ENCODE measurements at places on chromosomes 4 and X.

DNA sequence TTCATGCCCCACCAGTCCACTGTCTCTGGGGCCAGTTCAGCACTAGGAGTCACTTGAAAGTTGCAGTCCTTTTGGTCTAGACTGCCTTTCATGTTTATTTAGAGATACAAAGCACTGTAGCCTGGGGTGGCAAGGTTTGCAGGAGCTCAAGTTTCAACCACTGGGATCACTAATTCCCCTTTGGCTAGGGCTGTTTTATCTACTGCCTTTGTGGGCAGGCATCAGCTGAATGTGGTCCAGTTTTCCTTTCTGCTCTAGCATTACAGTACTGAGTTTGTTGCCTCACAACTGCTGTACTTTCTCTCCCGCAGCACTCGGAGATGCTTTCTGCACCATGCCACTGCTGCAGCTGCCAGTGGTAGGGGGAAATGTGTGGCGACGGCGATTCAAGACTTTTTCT is 222.3 kb upstream of the HDX start:
- DNase-seq = no peak

DNA sequence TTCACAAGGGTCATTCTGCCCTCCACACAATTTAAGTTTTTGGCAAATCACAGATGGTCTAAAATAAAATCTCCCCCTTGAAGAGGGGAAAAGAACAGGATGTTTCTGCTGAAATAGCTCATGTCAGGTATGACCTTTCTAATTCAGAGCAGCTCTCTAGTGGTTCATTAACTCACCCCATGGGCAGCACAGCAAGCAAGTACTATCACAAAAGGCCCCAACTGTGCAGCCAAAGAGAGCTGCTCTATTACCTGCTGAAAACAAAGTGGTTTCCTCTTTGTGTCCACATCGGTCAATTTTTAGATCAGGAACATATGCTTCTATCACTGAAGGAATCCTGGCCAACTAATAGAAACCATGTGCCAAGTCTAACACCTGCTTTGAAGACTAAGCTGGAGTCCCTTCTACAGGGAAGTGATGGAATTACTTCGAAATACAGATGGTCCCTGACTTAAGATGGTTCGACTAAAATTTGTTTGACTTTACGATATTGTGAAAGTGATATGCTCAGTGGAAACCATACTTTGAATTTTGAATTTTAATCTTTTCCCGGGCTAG is 164.3 kb downstream of the ENOX2 start:
- no peak for DNase-seq

DNA sequence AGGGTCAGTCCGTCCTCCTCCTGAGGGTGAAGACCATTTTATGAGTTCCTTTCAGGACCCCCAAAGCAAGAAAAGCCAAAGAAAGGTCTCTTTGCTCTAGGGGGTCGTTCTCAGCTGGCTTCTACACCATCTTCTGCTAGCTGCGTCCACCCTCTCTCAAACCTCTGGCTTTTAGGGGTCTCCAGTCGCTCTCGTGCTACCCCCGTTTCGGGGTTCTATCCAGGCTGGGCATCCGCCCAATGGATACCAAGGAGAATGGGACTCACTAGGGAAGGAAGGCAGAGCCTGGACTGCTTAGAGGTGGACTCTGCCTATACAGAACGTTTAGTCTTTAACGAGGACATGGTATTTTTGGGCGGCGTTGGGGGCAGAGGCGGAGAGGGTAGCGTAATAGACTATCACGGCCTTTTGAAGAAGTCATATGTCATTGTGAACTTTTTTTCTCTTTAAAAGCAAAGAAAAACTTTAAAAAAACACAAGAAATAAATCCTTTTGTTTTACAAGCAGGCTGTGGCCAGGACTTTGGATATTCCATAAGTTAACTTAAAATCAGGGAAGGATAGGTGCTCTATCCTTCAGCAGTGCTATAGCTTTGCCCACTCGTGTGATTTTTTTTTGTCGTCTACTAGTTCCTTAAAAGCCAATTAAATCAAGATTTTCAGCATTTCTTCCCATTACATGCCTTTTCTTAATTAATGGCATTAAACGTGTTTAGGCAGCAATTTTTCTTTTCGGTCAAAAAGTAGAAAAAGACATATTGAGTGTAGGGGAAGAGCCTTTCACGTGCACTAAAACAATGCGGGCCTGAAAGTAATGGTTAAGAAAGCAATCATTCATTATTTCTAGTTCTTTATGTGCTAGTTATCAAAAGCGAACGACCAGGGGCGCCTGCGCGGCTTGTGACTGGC is 7.2 kb upstream of the PITX2 start:
- no peak for DNase-seq

GRCh38 chr4:8370835-8371595 is 69.5 kb downstream of the ACOX3 start:
- DNase-seq = no peak

DNA sequence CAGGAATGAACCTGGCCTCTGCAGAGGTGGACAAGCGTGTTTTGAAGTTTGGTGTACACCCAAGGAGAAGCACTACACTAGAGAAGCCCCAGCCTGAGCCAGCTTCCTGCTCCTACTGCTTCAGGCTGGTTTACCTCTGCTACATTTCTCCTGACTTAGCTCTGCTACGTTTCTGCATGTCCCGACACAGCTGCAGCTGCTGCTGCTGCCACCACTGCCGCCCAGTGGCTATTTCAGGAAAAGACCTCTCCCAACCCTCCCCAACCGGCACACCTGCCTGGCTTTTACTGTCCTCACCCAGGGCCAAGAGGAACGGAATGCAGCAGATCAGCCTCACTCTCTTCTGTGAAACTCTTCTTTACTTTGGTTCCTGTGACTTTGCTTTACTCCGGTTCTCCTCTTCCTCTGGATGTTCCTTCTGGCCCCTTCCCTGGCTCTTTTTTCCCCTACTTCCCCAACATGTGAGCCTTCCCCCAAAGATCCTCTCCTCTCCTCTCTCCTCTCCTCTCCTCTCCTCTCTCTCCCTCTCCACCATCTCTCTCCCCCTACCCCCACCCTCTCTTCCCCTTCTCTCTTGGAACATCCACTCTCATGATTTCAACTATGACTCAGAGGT is 3.1 kb upstream of the P2RY4 start:
- no peak for DNase-seq

- no peak for DNase-seq
Observed at GRCh38 chr4:124954046-124954445, 241.5 kb upstream of the ANKRD50 start.

- DNase-seq = no peak
Observed at GRCh38 chr4:56953680-56954520, 23.5 kb downstream of the NOA1 start.

GRCh38 chrX:65674204-65674893 is 6.9 kb downstream of the MSN start:
- DNase-seq = no peak

GRCh38 chr4:18419780-18420179 is 398.2 kb upstream of the LCORL start:
- DNase-seq = no peak

- no peak for DNase-seq
Observed at GRCh38 chr4:114494246-114494803, 104.3 kb upstream of the UGT8 start.

DNA sequence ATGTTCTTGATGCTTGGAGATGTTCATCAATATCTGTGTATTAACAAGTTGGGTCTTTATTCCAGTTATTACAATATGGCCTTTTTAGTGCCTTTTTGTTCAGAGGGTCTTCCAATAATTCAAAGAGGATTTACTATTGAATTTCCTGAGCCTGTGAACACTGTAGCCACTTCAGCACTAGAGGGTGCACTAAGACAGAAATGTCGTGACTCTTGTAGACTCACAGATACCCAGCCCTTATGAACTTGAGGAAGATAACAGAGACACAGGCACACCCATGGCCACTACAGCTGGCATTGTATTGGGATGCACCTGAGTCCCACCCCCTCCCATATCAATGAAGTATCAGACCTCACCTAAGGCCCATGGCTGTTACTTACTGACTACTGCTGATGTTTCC is 54.4 kb upstream of the ACTRT1 start:
- DNase-seq = no peak

DNA sequence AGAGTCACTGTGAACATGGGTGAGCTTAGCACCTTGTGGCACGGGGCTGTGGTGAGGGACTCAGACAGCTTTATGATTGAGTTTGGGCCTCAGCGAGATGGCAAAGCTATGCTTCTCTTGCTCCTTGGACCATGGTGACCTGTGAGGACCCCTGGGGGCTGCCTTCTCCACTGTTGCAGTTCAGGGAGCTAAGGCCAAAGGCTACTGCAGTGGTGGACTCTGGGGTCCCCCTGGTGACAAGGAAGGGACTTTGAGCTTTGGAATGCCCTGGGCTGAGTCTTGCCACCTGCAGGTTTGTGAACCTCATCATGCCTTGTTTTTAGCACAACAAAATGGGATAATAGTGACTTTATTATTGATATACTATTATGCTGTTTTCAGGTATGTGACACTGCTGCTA is 36.5 kb downstream of the TBL1X start:
- DNase-seq = no peak

GRCh38 chr4:145827885-145828284 is 110.7 kb downstream of the ZNF827 start:
- no peak for DNase-seq

Data from stimulated activated CD8-positive, alpha-beta memory T cell treated with anti-CD3 and anti-CD28 coated beads, Interleukin-15, amount 100 ng/mL, for 4 hours (primary cell).